ENCODE measurements at places on chromosomes 2 and 18.

- no peak for DNase-seq
These were observed 589.5 kb upstream of the NXPH2 start for GRCh38 chr2:139369423-139370409.

GRCh38 chr2:232551776-232552175, 1.3 kb downstream of the EIF4E2 start:
- DNase-seq: no peak

GRCh38 chr2:239002954-239003623, 155.2 kb downstream of the TWIST2 start:
- no peak for DNase-seq

DNA sequence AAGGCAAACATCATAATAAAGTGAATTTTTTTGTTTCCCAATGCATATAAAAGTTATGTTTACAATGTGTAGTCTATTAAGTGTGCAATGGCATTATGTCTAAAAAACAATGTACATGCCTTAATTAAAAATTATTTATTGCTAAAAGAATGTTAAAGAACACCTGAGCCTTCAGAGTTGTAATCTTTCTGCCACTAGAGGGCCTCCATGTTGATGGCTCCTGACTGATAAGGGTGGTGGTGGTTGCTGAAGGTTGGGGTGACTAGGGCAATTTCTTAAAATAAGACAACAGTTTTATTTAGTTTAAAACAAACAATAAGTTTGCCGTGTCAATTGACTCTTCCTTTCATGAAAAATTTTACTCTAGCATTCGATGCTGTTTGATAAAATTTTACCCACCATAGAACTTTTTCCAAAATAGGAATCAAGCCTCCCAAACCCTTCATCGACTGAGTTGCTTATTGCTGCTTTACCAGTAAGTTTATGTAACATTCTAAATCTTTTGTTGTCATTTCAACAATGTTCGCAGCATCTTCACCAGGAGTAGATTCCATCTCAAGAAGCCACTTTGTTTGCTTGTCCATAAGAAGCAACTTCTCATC, 32.3 kb downstream of the MAP3K2 start:
- peak; percentile 39 for DNase-seq

- DNase-seq: peak; percentile 60
These were observed 66.2 kb downstream of the ACVR2A start for GRCh38 chr2:147910990-147911473.

DNA sequence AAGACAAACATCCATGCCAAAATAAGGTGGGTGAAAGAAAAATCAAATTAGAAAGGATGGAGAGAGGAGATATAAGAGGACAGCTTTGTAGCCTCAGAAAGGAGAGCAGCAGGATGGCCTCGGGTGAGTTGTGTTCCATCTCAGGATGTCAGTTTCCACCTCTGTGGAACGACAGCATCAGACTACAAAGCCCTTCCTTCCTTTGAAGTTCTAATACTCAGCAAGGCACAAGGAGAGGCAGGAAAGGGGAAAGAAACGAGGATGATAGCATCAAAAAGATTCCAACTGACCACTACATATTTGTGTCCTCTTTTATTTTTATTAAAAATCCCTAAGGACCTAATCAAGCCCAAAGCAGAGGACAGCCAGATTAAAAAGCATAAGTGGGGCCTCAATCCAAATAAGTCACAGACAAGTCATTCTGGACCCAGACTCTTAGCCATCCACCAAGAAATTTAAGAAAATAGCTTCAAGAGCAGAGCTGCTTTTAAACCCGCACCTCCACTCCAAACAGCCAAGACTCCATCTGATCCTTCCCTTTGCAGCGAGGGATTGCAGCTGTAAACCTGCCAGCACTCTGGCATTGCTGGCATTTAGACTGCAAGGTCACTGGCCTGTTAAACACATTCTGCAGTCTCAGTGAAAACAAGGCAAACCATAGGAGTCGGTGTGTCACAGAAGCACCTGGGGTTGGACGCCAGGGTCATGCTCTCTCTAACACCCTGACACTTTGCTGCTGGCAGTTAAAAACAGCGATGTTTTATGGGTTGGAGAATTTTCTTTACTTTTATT, 314.5 kb upstream of the CHAC2 start:
- DNase-seq: no peak

DNA sequence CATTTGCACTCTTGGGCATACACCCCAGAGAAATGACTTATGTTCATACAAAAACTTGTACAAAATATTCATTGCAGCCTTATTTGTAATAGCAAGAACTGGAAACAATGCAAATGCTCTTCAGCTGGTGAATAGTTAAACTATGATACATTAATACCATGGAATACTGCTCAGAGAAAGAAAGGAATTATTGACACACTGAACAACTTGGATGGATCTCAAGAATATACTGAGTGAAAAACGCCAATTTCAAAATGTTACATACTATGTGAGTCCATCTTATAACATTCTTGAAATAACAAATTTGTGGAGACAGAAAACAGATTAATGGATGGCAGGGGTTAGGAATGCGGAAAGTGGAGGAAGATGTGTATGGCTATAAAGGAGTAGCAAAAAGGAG, 17.2 kb downstream of the LNPK start:
- DNase-seq: no peak

GRCh38 chr2:191036363-191036762, 22.4 kb upstream of the STAT1 start:
- no peak for DNase-seq

- DNase-seq: no peak
These were observed 3.9 kb downstream of the TAF1B start for GRCh38 chr2:9847140-9847539.

DNA sequence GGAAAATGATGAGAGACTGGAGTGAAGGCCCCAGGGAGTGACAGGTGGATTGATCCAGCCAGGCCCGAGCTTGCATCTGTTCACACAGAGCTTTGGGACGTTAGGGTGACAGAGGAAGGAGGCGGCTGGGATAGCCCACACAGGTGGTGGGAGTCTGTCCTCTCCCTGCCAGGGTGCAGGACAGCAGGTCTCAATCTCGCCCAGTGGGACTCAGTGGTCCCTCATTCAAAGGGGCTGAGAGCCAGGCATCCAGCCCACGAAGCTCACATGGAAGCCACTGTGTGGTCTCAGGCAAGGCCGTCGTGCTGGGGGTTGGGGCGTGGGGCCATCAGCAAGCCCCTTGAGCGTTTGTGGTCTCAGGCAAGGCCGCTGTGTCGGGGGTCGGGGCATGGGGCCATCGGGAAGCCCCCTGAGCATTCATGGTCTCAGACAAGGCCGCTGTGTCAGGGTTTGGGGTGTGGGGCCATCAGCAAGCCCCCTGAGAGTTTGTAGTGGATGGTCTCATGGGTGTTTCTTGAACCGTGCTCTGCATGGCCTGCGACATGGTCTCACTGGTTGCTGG, 8.3 kb downstream of the KCNG2 start:
- no peak for DNase-seq

DNA sequence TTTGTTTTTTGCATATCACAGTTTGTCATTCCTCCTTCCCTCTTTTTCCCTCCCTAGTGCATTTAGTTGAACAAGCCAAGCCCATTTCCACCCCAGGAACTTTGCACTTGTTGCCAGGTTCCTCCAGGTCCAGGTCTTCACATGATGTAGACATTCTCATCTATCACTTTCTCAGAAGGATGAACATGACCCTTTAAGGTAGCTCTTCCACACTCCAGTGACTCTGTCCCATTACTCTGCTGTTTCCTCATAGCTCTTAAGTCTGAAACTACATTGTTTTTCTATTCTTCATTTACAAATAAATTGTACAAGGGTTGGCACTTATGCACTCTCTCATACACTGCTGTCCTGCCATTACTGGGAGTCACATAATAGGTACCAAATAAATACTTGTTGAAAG, 6.1 kb downstream of the KYNU start:
- DNase-seq: no peak

GRCh38 chr2:23606968-23607367, 222.0 kb downstream of the KLHL29 start:
- no peak for DNase-seq

GRCh38 chr2:198700319-198700718, 757.4 kb downstream of the SATB2 start:
- no peak for DNase-seq

- DNase-seq: no peak
These were observed 23.0 kb upstream of the ODC1 start for GRCh38 chr2:10471046-10471571.

- DNase-seq: no peak
These were observed 7.0 kb downstream of the KIF5C start for GRCh38 chr2:148882051-148882450.

GRCh38 chr2:142936629-142937028, 59.2 kb downstream of the KYNU start:
- DNase-seq: no peak

DNA sequence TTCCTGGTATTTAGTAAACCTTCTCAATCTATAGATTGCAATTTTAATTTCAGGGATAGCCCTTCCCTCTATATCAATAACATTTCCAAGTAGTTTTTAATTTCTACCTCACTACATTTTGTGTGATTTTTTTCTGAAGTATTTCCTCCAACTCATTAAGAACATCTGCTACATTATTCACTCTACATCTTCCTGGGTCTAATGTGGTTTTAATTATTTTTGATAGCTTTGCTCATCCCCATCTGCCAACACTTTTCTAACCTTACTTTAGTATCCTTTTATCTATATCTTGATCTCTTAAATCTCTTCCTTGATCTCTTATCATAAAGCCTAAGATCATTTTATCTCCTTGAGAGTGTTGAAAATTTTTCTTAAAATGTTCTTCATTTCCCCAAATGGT, 278.3 kb upstream of the CYP26B1 start:
- DNase-seq: no peak

DNA sequence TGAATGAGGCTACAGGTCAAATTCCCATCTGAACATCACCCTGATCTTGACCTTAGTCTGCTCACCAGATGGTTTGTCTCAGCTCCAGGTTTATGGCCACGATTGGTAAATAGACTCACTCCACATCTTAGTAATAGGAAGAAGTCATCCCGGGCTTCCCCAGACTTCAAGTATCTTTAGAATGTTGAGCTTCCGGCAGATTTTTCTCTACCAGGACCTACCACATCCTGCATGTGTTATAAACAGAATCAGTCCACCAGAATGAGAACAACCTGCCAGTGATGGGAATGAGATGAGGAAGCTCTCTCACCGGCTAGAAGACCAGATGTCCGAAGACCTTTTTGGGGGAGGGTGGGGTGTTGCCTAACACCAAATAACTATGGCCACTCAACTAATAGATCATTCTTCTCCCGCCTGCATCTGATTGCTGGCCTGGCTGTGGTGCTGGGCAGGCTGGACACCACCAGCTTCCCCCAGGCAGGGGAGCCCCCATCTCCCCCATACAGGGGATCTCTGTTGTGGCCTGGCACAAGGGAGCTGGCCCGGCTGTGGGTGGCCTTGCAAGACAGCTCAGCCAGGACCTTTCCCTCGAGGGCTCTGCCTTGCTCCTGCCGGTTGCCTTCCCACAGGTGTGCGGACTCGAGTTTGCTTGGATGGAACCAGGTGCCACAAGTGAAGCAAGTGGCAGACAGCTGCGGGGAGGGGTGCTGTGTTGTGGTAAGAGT, 88.5 kb downstream of the SH3RF3 start:
- DNase-seq: peak; percentile 18

DNA sequence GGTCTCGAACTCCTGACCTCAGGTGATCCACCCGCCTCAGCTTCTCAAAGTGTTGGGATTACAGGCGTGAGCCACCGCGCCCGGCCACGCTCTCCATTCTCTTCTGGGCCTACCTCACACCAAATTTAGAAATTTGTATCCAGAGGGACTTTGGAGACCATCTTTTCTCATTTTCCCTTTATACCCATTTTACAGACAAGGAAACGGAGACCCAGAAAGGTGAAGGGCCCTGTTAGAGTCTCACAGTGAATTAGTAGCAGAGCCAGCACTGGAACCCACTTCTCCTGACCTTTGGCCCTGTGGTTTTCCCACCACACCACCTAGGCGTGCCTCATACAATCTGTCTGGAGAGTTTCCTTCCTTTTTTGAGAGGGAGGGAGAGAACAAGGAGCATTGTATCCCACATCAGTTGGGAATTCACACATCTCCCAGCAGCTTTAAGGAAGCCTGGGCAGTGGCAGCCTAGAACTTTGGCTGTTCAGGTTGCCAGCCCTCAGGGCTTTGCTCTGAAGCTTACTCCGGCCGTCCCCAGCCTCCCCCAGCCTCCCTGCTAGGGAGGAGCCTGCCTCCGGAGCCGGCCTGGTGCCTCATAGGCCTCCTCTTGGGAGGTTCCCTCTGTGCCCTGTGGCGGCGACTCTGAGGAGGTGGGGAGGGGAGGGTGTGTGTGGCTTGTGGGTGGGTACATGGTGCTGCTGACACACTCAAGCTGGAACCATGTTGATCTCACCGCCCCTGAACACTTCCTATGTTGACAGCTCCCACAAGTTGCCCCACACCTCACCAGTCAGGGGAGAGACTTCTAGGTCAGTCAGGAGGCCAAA, 13.8 kb downstream of the FOSL2 start:
- DNase-seq: peak; percentile 70

DNA sequence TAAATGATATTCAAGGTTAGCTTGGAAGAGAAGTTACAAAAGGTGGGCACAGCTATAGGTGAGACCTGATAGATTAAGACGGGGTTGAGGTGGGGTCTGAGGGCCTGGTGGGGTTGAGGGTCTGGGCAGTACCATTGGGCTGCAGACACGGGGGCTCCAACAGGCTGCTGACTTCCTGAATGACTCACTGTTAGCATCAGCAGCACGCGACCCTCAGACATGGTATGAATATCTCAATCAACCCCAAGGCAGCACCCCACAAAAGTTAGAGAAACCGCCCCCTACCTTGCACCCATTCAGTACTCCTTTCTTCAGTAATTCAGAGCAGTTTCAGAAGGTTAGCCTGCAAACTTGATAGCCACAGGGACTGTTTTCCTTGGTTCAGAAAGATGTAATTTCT, 10.8 kb upstream of the NCK2 start:
- DNase-seq: no peak

DNA sequence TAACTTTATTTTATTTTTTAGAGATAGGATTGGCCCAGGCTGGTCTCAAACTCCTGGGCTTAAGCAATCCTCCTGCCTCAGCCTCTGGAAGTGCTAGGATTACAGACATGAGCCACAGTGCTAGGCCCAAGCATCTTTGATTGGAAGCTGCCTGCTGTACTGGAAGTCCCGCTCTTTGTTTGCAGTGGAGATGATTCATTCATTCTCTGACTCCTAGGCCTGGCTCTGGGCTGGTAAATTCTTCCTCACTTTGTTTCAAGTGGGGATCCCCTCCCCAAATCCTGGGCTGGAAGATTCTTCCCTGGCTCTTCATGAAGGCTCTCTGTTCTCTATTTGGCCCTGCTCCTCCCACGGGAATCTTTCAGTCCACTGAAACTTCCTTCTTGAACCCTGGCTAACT, 81.9 kb downstream of the NEURL3 start:
- no peak for DNase-seq

GRCh38 chr2:170157025-170157684, 20.8 kb upstream of the MYO3B start:
- no peak for DNase-seq

Measured in activated CD4-positive, alpha-beta T cell treated with anti-CD3 and anti-CD28 coated beads, Interleukin-2, Interleukin-4, amounts not matched to agents 100 ng/mL and 50 ng/mL, durations not matched to agents 16 hours and 8 hours (primary cell).